Stimulated activated CD8-positive, alpha-beta memory T cell treated with anti-CD3 and anti-CD28 coated beads, Interleukin-2, amount 100 ng/mL, for 1 hour (primary cell): ENCODE measurements at places on chromosomes 7 and 10.

GRCh38 chr10:97590082-97590747, 694 bp downstream of the C10orf62 start:
- DNase-seq: no peak

DNA sequence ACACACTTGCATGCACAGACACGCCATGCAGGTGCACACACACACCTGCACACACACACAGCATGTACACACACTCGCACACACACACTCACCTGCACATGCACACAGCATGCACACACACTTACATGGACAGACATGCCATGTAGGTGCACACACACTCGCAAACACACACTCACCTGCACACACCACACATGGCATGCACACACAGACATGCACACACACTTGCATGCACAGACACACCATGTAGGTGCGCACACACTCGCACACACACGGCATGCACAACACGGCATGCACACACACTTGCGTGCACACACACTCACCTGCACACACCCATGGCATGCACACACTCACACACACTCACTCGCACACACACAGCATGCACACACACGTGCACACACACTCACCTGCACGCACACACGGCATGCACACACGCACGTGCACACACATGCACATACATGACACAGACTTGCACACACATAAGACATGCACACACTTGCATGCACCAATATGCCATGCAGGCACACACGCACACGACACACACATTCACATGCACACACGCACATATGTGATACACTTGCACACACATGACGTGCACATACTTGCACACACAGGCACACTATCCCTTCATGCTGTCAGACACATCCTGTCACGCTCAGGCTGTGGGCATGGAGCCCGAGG, 56.8 kb downstream of the INSIG1 start:
- no peak for DNase-seq

DNA sequence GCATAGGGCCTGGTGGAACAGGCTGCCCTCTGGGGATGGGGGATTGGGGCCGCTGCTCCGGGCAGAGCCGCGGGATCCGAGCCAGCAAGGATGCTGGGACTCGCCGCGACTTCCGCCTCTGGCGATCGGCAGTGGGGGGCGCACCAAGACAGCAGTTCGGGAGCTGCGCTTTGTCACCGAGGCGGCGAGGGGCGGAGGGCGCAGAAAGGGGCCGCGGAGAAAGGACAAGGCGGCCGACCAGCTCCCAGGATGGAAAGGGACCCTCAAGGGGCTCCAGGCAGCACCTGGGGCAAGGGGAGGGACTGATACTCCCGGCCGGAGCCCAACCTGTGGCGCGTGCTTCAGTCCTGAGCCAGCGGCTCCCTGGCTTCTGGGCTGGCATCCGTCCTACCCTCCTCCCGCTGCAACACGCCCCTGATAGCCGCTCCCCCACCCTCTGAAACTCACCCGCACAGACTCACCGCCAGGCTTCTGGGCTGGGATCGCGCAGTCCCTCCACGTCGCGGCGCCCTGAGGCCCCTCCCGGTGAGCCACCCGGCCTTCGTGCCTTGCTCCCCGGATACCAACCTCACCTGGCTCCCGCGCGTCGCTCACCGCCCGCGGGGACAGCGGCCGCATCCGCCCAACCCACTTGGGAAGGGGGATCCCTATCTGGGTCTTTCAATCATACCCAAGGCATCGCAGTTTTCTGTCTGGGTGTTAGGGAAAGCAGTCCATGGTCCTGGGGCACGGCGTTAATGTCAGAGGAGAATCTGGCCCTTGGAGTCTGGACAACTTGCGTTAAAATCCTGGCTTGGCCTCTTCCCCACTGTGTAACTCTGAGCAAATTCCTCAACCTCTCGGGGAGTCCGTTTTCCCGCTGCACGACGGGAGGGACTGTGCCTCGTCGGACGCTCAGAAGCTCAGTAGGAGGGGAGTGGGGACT, 7.0 kb upstream of the EVX1 start:
- DNase-seq: no peak

- DNase-seq: no peak
Measured at GRCh38 chr10:130029209-130029608, 65.1 kb upstream of the EBF3 start.

DNA sequence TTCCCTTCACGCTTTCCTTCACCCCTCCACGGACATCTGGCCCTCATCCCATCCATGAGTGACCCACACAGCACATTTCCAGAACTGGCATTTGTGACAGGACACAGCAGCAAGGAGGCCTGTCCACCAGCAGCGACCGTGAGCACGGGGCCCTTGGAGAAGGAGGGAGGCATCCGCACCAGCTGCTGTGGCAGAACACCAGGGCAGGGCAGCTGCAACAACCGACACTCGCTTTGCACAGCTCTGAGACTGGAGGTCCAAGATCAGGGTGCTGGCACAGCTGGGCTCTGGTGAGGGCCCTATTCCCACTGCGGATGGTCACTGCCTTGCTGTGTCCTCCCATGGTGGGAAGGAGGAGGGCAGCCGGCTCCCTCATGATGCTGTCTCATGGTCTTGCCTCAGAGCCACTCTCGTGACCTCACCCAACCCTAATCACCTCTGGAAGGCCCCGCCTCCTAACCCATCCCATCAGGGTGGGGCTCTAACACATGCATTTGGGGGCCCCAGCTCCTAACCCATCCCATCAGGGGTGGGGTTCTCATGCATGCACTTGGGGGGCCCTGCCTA, 36.7 kb downstream of the PTPRN2 start:
- DNase-seq: no peak

- DNase-seq: no peak
Measured at GRCh38 chr10:100745882-100746783, 751 bp downstream of the PAX2 start.

DNA sequence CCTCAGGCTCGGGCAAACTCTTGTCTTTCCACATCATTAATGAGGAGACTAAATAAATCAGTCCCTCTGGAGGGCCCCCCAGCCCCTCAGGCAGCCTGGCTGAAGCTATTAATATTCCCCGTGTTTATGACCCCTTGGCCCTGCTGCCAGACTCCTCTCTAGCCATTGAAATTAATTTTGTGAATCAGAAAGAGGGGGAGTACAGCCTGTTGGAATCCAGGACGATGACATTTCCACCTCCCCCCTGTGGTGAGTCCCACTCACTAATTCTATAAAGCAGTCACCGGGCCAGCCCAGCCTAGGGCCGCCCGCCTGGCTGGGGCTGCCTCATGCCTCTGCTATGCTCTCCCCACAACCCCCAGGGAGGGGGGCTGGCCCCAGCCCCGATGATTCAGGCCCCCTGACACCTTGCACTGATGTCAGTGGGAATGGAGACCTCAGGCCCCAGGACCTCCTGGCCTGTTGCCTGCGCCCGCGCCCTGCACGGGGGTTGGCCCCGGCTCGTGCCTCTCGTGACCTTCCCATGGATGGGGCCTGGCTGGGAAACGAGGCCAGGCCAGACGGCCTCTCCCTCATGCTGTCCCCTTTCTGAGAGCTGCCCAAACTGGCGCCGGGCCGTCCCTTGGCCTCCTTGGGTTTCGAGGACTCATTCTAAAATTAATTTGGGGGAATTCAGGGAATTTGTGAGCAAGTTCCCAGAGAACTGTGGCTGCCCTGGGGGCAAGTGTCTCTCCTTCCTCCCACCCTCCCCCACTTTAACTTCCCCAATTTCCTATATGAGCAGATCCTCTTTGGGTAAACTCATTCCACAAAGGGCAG, 34.0 kb downstream of the TMEM270 start:
- DNase-seq: no peak

GRCh38 chr7:8871716-8872115, 438.3 kb downstream of the NXPH1 start:
- DNase-seq: no peak
